ENCODE measurements at places on chromosomes 12 and 14.

GRCh38 chr12:121144416-121144914, 11.8 kb downstream of the P2RX7 start:
- DNase-seq = no peak

DNA sequence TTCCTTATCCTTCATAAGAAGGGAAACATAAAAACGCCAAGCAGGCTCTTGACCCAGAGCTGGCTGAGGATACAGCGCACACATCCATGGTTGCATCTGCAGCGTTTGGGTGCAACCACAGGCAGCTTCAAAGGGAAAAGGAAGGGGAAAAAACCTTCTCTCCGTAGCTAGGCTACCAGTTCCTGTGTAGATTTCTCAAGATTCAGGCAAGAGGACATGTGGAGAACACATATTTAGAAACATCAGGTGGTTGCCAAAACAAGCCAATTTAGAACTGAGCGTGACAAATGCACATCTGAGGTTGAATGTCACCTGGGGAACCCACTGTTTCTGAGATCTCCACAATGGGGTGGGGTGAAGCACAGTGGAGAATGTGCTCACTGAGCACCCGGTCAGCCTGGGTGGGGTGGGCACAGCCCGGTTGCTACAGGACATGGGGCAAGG, 78.3 kb upstream of the BDKRB2 start:
- no peak for DNase-seq

DNA sequence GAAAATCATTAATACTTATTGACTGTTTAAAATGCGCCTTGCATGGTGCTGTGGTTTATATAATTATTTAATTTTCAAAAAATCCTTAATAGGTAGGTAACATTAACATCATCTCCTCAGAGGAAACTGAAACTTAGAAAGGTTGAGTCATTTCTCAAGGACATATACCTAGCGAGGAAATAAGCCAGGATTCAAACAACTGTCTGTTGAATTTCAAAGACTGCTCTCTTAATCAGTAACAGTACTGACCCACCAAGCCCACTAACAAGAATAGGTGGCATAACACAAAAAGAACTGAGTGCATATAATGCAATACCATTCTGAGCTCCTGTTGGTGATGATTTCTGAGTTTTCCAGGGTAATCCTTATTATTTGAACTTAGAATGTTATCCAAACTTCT, 174.3 kb downstream of the SOX5 start:
- no peak for DNase-seq

- no peak for DNase-seq
These were observed 11.2 kb upstream of the WSCD2 start for GRCh38 chr12:108117902-108118301.

GRCh38 chr12:32089156-32089555, 17.5 kb upstream of the BICD1 start:
- no peak for DNase-seq
